ENCODE measurements at places on chromosomes 13 and 19.

DNA sequence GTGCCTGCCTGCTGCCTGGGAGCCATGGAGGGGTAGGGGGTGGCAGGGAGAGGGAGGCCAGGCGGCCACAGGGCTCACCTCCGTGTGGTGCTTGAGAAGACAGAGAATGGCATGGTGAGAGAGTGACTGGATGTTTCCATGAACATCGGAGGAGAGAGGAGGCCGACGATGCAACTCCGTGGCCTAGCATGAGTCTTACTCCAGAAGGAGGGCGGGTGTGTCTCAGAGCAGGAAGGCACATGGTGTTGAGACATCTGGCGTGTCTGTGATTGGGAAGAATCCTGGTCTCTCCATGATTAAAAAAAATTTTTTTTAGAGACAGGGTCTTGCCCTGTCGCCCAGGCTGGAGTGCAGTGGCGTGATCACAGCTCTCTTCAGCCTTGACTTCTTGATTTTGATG, 5.1 kb downstream of the IRGC start:
- ATAC-seq = no peak

GRCh38 chr13:73090116-73090822, 31.5 kb downstream of the KLF5 start:
- ATAC-seq = peak; percentile 88

- ATAC-seq = no peak
These were observed 668 bp downstream of the ZFR2 start for GRCh38 chr19:3867971-3868769.

DNA sequence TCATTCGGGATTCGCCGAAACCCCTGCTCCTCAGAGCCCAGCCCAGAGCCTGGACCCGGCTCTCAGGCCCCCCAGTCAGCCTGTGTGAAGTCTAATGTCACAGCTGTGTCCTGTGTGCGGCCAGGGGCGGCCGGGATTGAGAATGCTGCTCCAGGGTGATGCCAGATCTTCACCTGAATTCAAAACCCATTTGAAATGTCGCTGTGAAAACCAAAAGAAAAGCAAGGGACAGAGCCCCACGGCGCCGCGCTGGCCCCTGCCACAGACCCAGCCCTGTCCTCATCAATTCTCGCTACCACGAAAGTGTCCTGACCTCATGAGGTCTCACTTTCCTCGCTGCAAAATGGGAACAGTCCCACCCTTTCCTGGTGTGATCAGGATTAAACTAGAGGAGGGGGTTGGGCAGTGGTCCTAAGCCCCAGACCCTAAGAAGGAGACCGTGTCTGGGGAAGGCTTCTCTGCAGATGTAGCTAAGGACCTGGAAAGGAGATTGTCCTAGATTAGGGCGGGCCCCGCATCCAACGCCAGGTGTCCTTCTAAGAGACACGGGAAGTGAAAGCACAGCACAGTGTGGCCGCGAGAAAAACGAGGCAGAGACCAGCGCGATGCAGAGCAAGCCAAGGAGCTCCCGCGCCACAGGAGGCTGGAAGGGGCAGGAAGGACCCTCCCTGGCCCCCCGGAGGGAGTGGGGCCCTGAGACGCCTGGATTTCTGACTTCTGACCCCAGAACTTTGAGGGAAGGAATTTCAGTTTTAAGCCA, 34.0 kb upstream of the SPACA7 start:
- ATAC-seq = peak; percentile 36

- no peak for ATAC-seq
These were observed 124.1 kb downstream of the DCLK1 start for GRCh38 chr13:36006894-36007675.

DNA sequence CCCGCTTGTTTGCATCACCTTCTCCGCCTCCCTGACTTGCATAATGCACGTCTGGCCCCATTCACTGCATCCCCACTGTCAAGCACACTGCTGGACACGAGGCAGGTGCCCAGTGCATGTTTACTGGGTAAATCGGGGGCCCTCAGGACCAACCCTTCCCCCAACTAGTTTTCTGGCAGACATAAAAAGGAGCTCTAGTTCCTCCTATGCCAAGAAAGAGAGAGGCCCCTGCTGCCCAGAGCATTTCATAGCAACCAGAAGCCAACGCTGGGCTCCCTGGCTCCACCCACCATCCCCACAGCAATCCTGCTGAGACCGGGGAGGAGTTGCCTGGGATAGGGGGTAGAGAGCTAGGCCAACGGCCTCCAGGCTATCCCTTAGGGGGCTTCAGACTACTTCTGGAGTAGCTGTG, 23.2 kb downstream of the ANKRD27 start:
- ATAC-seq = peak; percentile 53

DNA sequence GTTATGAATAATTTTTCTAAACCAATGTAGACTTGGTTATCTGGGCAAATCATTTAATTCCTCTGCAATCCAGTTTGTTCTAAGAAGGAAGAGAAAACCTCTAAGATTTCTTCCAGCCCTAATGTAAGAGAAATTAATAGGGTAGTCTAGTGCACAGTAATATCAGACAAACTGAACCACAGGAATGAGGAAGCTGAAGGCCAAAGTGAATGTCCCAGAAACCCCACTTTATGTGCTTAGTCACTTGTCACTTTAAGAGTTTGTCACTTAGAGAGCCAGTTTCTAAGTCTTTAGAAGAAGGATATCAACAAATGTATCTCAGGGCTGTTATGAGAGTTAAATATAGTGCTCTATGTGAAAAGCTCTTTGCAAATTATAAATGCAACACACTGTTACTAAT, 750.6 kb downstream of the DIAPH3 start:
- peak; percentile 46 for ATAC-seq

Data from SK-N-SH treated with all-trans-retinoic acid at 6 μM for 48 hours (cell line).